ENCODE measurements at places on chromosomes 7 and 10.

- DNase-seq: no peak
Measured at GRCh38 chr10:113663908-113664307, at the start of gene NRAP. TSS of gene NRAP (minus strand) at chr10:113664041. CDS start at chr10:113663882, 159 bp downstream.

GRCh38 chr10:115857856-115858255, 415.1 kb downstream of the GFRA1 start:
- no peak for DNase-seq

- no peak for DNase-seq
Measured at GRCh38 chr7:137715121-137715520, 131.7 kb downstream of the DGKI start.

- DNase-seq: no peak
Measured at GRCh38 chr10:14524691-14525324, 194.1 kb upstream of the FRMD4A start.

DNA sequence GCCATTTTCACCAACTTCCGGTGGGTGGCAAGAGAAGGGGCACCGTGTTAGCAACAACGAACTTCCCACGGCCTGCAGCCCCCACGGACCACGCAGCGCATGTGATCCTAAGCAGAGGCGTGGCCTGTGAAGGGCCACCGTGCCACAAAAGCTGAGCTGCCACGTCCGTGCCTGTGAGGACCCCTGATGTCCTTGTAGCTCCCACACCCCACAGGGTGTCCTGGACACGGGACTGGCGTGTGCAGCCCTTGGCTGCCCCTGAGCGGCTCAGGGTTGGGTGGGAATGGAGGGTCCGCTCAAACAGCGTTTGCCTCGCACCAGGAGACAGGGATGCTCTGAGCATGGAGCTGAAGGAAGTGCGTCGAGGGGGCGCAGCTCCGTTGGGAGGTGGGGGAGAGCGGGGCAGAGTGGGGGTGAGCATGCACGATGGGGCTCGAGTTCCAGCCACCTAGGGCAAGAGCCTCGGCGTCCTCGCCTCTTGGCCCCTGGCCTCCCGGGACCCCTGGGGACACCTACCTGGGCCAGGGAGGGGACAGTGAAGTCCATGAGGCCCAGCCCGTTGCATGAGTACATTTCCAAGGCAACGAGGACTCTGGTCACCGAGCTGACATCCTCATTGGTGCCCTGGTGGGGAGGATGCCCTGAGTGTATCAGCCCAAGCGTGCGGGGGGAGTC, 33.6 kb downstream of the CFAP46 start:
- no peak for DNase-seq

GRCh38 chr10:109159351-109159750, 764.0 kb downstream of the XPNPEP1 start:
- no peak for DNase-seq

- no peak for DNase-seq
Measured at GRCh38 chr7:106057962-106058927, 53.9 kb downstream of the SYPL1 start.

DNA sequence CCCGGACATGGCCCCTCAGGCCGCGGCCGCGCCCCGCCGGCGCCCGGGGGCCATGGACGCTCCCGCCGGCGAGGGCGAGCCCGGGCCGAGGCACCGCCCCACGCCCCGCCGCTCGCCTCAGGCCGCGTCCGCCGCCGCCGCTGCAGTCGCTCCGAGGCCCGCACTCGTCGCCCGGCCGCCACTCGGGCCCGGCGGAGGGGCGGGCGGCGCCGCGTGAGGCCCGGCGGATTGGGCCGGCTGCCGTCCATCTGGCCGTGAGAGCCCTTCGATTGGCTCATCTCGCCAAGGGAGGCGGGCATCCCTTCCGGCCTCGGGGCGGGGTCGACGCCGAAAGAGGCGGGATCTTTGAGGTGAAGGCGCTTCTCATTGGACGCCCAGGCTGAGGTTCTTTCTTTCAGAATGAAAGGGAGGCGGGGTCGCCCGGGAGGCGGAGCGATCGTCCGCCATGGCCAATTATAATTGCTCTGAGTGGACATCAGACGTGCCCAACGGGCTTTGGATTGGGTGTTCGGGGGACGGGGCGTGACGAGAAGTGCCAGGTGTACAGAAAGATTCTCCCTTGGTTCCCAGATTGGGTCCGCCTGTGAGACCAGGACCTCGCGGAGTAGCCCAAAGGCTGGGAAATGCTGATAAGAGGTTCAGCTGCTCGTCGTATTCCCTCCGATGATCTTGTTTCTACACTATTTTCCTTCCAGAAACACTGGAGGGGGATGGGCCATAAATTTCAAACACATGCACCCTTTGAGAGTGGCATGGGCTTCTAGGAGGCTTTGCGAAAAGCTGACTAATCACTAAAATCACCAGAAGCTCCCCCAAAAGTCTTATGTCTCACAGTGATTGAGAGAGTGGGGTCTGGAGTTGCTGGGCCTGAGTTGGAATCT, at the start of gene GNA12:
Gene GNA12 (minus strand): TSS at position 156 of the 881 bp plus-strand sequence. CDS start 147 bp downstream, at position 9.
- peak; percentile 99 for DNase-seq

GRCh38 chr10:50251394-50251793, at the start of gene ASAH2:
TSS of gene ASAH2 (minus strand) at chr10:50251516. CDS start at chr10:50248610, 2,906 bp downstream.
- DNase-seq: no peak

DNA sequence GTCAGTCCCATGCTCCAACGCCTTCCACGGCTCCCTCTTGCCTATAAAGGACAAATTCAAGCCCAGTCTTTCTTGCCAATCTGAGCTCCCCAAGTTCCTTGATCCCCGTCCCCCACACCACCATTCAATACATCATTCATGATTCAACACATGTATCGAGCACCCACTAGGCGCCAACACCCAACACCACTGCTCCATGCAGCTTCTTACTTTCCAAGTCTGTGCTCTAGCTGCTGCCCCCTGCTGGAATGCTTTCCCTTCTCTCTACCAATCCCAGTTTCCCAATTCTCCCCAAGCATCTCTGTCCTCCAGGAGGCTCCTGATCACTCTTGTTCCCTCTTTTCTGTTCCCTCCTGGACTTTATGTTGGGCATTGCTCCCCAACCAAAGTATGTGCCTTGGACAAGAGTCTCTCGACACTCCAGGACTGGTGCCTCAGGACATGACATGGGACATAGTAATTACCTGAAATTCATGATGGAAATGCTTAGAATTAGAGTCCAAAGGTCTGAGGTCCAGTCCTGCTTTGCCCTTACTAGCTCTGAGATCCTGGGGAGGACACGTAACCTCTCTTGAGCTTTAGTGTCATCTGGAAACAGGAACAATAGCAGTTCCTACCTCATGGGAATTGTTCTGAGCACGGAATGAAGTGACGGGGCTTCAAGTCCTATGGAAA, 172.7 kb downstream of the NEURL1 start:
- no peak for DNase-seq

DNA sequence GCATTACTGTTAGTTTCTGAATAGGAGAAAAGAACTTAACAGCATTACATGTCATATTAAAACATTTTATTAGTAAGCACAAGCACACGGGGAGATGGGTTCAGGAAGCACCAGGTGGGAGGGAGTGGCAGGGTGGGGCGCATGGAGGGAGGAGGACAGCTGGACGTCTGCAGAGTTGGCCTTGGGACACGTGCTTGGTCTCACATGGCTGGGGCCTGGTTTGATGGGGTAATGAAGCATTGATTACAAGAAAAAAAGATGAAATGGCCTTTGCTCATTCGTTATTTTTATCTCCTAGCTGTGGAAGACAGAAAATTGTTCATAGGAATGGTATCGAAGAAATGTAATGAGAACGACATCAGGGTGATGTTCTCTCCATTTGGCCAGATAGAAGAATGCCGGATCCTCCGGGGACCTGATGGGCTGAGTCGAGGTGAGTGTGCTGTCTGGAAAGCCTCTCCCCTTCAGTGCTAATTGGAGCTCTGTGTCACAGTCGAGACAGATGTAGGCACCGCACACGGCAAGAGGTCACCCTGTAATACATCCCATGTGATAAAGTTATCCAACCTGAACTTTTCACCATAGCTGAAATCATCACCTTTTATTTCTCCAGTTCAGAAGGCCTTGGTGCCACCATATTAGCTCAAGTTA, 239.9 kb downstream of the CELF2 start:
- no peak for DNase-seq

DNA sequence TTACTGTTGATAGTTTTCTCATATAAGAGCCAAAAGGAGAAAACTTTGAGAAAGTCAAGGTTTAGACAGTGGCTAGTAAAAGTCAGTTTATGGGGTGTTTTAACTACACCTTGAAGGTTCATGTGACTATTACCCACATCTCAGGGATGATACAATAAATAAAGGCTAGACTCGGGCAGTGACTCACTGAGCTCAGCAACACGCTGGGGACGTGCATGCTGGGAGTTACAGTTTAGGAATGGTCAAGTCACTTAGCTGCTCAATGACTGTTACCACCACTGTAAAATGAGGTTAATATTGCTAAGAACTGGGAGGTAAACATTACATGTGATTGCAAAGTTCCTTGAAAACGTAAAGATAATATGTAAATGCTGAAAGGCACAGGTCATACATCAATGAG, 1254.4 kb upstream of the PHF14 start:
- DNase-seq: no peak

DNA sequence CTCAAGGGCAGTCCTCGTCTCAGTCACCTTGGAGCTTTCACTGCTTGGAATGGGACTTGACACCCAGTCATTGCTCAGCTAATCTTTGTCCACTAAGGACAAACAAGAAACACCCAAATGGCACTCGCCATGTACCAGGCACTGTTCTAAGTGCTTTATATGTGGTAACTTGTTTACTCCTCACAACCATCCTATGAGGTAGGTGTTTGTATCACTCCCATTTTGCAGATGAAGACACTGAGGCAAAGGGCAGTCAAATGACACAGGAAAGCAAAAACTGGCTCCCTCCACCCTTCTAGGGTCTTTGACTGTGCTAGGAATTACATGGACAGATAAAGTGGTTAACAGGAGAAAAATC, 24.7 kb downstream of the DNAJB12 start:
- no peak for DNase-seq

DNA sequence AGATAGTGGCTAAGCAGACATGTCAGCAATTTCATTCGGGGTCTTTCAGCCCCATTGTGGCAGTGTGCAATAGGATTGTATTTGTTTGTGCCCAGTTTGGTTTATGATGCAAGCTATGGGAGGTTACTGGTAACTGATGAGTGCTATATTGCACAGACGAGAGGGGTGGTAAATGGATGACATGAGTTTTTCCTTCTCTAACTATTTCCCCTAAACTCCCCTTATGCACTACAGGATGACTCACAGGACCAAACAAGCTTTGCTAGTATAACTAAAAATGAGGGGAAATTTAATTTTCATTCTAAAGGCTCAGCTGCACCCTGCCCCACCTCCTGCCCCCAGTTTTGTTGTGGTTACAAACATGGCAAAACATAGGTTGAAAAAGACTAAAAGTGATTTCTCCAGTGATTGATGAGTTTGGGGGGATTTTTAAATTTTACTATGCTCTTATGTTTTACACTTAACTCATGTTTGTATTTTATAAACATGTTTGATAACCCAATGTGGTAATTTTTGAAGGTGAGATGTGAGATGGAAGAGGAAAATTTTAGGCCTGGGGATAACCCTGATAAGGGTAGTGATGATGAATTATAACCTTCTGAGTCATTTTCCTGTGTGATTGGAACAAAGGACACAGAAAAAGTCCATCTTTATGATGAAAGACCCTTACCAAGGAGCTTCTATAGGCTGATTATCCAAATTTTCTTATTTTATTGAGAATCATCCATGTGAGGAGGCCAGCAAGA, 60.8 kb upstream of the NAMPT start:
- DNase-seq: peak; percentile 43

DNA sequence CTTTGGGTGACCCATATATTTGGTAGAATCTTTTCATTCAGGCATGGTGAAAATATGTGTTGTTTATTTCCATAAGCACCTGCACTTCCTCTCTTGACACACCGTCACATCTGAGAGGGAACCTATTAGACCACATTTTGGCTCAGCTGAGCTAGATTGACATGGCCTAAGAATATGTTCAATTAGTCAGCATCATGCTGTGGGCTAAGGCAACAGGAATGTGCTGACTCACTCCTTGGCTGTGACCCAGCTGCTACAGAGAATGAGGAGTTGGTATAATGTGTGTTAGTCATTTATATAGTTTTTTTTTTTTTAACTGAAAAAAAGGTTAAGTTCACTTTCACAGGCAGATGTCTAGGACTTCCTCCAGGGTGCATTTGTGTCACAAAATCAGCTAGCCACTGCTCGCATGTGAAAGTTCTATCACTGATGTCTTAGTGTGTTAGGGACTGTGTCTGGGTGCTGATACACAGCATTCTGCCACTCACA, 180.6 kb downstream of the SEMA3E start:
- no peak for DNase-seq

DNA sequence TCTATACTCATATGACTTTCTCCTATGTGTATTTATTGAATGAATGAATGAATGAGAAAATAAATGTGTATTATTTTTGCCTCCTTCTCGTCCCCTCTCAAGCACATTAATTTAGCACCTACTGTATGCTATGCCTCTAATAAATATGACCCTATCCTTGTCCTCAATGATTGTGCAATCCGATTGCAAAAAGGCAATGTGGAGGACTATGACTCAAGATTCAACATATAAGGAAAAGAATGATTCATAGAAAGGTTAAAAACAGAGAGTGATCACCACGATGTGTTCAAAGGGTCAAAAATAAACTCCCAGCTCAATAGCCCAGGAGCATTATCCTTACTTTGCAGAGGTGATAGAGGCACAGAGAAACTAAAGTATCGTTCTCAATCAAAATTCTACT, 322.8 kb upstream of the SORCS1 start:
- DNase-seq: no peak

- no peak for DNase-seq
Measured at GRCh38 chr7:85262891-85263290, 76.0 kb upstream of the SEMA3D start.

DNA sequence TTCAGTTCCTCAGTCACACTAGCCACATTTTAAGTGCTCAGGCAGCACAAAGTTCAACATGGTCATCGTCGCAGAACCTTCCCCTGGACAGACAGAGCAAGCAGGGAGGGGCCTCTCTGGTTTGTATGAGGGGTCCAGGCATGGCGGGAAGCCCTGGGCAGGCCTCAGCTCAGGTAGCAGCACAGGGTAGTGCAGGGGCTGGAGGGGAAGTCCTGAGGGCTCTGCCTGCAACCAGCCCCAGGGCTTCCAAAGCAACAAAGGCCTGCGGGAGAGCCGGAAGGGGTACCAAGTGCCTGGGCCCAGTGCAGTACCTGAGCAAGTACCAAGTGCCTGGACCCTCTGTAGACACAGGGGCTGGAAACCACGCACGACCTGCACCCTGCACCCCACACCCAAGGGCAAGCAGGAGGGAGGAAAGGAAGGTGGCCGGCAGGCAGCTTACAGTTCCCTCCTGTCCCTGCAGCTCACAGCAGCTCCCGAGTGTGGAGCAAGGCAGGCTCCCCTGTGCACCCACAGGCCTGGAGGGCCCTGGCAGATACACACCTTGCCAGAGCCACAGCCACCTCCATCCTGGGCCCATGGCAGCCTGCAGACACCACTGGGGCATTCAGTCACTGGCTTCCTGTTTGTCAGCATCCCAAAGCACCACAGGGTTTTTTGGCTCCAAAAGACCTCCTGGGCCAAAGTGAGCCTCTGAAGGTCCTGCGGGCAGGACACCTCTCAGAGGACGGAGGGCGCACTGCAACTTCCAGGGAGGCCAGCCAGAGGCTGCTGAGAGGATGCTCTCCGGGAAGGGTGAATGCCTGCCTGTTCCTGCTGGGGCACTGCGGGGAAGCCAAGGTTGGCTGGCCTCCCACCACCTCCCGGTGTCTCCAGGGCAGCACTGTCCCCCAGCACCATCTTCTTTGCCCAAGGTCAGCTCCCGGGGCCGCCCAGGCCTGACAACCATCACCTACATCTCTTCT, 6.5 kb upstream of the RET start:
- no peak for DNase-seq

GRCh38 chr7:157139810-157140510, 1.2 kb downstream of the UBE3C start:
- peak; percentile 27 for DNase-seq
